Esophagus squamous epithelium (tissue), 5 donors: ENCODE measurements at places on chromosomes 16 and 17. TPM values are rescaled to one million over a fixed set of nuclear protein-coding genes. Genes with fewer than 3 reads are reported as not detected.

GRCh38 chr17:63834431-63835166, 7.1 kb upstream of the FTSJ3 start:
- no peak for DNase-seq

The PLEKHH3 gene
- total RNA-seq, result 55.8 TPM

The GLIS2 gene
- 1.7 TPM for total RNA-seq

DNA sequence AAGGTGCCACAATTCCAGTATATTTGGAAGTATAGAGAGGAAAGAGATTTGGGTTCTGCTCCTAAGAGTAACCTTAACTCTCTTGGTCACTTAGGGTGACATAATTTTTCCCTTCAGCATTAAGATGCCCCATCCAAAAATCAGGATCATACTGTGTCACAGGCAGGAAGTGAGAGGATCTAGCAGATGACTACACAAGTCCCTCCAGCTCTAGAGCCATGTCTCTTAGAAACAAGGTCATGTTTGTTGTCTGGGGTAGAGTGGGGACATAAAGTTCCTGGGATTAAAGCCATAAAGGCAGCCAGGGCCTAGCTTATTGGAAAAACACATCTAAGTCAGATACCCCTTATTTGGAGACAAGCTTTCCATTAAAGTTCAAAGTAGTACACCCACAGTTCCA, 2.7 kb downstream of the CCL8 start:
- DNase-seq, result no peak

GRCh38 chr17:67227488-67227887, 17.5 kb downstream of the HELZ start:
- no peak for DNase-seq

The CLDN6 gene
- not detected for total RNA-seq

The RND2 gene
- total RNA-seq, result 0.76 TPM

- DNase-seq, result no peak
Measured at GRCh38 chr16:24845726-24846547, at the start of gene SLC5A11. Gene SLC5A11 (plus strand): TSS chr16:24845963. CDS start chr16:24858644, 12,681 bp downstream.

- DNase-seq, result no peak
Measured at GRCh38 chr16:74080311-74080710, 216.3 kb upstream of the PSMD7 start.

The SCN4A gene
- under 0.01 TPM for total RNA-seq
